B cell (primary cell): ENCODE measurements at places on chromosomes 1 and 21.

- H3K27ac ChIP-seq = no peak overlapping the region
- no peak for DNase-seq
These were observed 69.3 kb downstream of the SLC25A24 start for GRCh38 chr1:108130794-108131193.

DNA sequence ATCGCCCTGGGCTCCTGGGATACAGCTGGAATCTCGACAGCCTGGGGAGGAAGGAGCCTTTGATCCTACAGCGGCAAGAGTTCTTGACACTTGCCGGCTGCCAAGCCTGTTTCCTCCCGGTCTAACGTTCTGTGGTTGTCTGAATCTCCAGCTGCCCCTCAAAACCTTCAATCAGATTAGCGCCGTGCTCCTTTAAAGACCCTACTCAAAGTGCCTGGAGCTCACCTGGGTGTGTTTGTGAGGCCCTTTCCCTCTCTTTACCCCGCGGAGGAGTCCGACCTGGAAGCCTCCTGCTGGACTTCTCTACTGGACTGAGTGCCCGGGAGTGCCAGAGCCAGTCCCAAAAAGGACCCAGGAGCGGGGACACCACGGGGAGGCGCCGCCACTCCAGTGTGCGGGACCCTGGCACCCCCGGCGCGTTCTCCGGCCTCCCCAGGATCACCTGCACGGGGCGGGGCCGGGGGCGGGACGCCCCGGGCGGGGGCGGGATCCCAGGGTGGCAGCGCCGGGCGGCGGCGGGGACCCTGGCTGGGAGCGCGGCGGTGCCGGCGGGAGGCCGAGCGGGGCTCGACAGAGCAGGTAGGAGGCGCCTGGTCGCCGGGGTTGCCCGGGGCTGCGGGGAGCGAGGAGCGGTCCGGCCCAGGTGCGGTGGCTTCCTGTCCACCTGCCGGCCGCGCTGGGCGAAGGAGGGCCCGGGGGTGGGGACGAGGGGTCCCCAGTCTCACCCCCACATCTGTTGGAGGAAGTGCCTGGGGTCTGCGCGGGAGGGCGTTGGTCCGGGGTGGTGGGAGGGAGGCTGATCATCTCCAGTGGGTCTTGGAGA is at the start of gene NCMAP:
Gene NCMAP, plus strand, starts transcription at position 497 of the 823 bp plus-strand sequence. CDS start 39,344 bp downstream, outside the sequence.
- H3K4me1 ChIP-seq = peaks cover 18% of the 10 kb centered on the region
- H3K4me3 ChIP-seq = no peak within 1 kb of the TSS
- no peaks in the 10 kb centered on the region for H3K27me3 ChIP-seq
- DNase-seq = peak; percentile 48

GRCh38 chr1:33715195-33715811 is 148.6 kb upstream of the HMGB4 start:
- no peak overlapping the region for H3K4me3 ChIP-seq
- DNase-seq = no peak
- no peaks in the 10 kb centered on the region for H3K36me3 ChIP-seq

GRCh38 chr1:82226186-82226505 is 425.4 kb downstream of the ADGRL2 start:
- no peaks in the 10 kb centered on the region for H3K4me1 ChIP-seq
- H3K27ac ChIP-seq = no peak overlapping the region
- no peaks in the 10 kb centered on the region for H3K27me3 ChIP-seq

- no peak overlapping the region for H3K4me3 ChIP-seq
- H3K36me3 ChIP-seq = no peaks in the 10 kb centered on the region
- peaks cover 6% of the 10 kb centered on the region for H3K27me3 ChIP-seq
- H3K4me1 ChIP-seq = no peaks in the 10 kb centered on the region
These were observed 102.3 kb downstream of the LACTBL1 start for GRCh38 chr1:22870201-22870871.

- H3K27ac ChIP-seq = no peak overlapping the region
- H3K36me3 ChIP-seq = no peaks in the 10 kb centered on the region
- no peak for DNase-seq
- H3K27me3 ChIP-seq = no peaks in the 10 kb centered on the region
These were observed 45.2 kb upstream of the RXRG start for GRCh38 chr1:165490175-165490574.

DNA sequence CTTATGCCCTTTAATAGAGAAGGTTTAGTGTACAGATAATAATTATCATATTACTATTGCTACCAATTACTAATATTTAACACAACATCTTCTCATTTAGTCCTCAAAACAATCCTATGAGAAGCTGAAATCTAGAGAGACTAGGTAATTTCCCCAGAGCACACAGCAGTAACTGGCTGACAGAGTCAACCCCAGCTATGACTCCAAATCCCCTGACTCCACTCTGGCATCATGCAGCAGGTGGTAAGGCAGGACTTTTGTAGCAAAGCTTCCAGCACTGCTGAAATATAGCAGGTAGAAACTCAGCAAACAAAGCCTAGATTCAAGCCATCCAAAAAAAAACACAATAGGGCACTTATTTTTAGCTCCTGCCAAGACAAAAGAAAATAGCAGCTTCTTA is 79.3 kb upstream of the RGS2 start:
- H3K4me3 ChIP-seq = no peak overlapping the region
- no peaks in the 10 kb centered on the region for H3K27me3 ChIP-seq
- H3K4me1 ChIP-seq = no peaks in the 10 kb centered on the region
- no peaks in the 10 kb centered on the region for H3K36me3 ChIP-seq

- H3K4me3 ChIP-seq = no peak overlapping the region
- H3K36me3 ChIP-seq = peaks cover 6% of the 10 kb centered on the region
- peaks cover 15% of the 10 kb centered on the region for H3K4me1 ChIP-seq
- no peaks in the 10 kb centered on the region for H3K27me3 ChIP-seq
- H3K27ac ChIP-seq = no peak overlapping the region
- DNase-seq = peak; percentile 42
These were observed 66.8 kb downstream of the SLC27A3 start for GRCh38 chr1:153842006-153842471.

- H3K36me3 ChIP-seq = no peaks in the 10 kb centered on the region
- no peaks in the 10 kb centered on the region for H3K4me1 ChIP-seq
- peaks cover 2% of the 10 kb centered on the region for H3K27me3 ChIP-seq
- DNase-seq = no peak
- H3K4me3 ChIP-seq = no peak overlapping the region
These were observed 343.4 kb downstream of the PLPP3 start for GRCh38 chr1:56235909-56236510.

GRCh38 chr1:46474570-46474969 is 15.1 kb upstream of the DMBX1 start:
- no peaks in the 10 kb centered on the region for H3K27me3 ChIP-seq
- no peaks in the 10 kb centered on the region for H3K36me3 ChIP-seq
- peaks cover 11% of the 10 kb centered on the region for H3K4me1 ChIP-seq
- no peak for DNase-seq
- no peak overlapping the region for H3K27ac ChIP-seq

GRCh38 chr1:64000021-64000420 is 203.4 kb upstream of the UBE2U start:
- no peak overlapping the region for H3K27ac ChIP-seq
- H3K27me3 ChIP-seq = no peaks in the 10 kb centered on the region
- DNase-seq = no peak
- no peaks in the 10 kb centered on the region for H3K36me3 ChIP-seq
- no peak overlapping the region for H3K4me3 ChIP-seq

GRCh38 chr21:36478941-36479340 is 981 bp downstream of the CLDN14 start:
- H3K4me3 ChIP-seq = no peak overlapping the region
- no peak overlapping the region for H3K27ac ChIP-seq
- no peaks in the 10 kb centered on the region for H3K4me1 ChIP-seq
- no peaks in the 10 kb centered on the region for H3K27me3 ChIP-seq
- no peaks in the 10 kb centered on the region for H3K36me3 ChIP-seq
- no peak for DNase-seq

DNA sequence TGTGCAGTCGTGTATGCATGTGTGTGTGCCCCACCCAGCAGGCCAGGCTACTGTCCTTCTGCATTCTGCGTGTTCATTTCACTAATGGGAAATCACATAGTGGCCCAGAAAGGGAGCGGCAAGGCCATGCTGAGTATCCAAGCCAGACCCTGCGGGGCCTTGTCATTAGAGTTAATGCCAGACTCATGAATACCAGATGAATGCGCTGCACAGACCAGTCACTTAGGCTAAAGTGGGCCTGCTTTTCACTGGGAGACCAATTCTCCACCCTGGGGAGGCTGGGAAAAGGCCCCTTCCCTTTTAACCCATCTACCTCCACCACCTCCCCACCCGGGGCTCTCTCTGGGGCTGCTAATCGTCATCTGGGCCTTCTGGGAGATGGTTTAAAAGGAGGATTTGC is 17.0 kb upstream of the GRIK3 start:
- DNase-seq = no peak
- no peaks in the 10 kb centered on the region for H3K36me3 ChIP-seq
- H3K27me3 ChIP-seq = peaks cover 3% of the 10 kb centered on the region

DNA sequence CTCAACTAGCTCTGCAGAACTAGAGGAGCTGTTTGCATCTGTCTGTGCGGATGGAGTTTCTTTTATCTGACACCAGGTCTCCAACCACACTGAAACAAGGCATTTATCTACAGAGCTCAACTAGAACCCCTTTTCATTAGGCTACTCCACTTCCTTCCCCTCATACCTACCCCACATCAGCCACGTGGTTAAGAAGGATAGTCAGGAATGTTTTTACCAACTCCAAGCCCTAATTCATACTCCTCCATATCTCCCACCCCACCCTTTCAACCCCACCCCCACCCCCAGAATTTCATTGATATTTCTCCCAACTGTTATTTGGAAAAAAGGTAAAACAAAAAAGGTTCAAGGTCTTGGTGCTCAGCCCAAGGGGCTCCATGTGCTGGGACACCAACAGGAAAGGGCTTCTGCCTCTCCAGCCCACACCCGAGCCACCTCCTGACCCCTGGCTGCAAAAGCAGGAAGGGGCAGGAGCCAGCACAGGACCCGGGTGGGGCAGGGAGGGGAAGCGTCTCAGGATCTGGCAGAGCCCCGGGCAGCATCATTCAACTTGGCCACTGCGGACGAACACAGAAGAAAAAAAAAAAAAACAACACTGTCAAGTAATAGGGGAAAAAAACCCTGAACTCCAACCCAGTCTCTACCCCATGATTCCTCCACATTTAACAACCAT is 7.0 kb downstream of the ENSA start:
- peaks cover 7% of the 10 kb centered on the region for H3K36me3 ChIP-seq
- peaks cover 31% of the 10 kb centered on the region for H3K4me1 ChIP-seq
- H3K27me3 ChIP-seq = no peaks in the 10 kb centered on the region
- peak overlapping the region; percentile 31 for H3K27ac ChIP-seq
- no peak overlapping the region for H3K4me3 ChIP-seq
- DNase-seq = no peak

DNA sequence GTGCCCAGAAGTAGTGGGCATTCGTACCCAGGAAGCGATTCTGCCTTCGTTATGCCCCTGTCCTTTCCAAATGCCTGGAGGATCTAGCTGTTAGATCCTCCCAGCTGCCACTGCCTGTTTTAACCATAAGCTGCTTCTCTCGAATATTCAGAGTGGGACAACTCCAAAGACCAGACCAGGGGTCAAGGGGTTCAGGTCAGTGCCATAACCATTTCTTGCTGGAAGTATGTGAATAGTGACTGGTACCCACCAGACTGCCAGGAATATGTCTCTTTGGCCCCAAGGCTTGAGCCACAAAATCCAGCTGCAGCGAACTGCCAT is 914 bp upstream of the MTF1 start:
- no peak for DNase-seq
- H3K27ac ChIP-seq = peak overlapping the region; percentile 71
- H3K27me3 ChIP-seq = no peaks in the 10 kb centered on the region
- peaks cover 23% of the 10 kb centered on the region for H3K36me3 ChIP-seq

- DNase-seq = peak; percentile 18
- no peak overlapping the region for H3K4me3 ChIP-seq
- H3K27ac ChIP-seq = no peak overlapping the region
- no peaks in the 10 kb centered on the region for H3K4me1 ChIP-seq
These were observed 80.7 kb upstream of the TNR start for GRCh38 chr1:175824079-175824478.

GRCh38 chr1:145720556-145720877 is 1.2 kb downstream of the CD160 start:
- no peaks in the 10 kb centered on the region for H3K36me3 ChIP-seq
- H3K4me3 ChIP-seq = no peak overlapping the region
- no peak overlapping the region for H3K27ac ChIP-seq
- peaks cover 10% of the 10 kb centered on the region for H3K4me1 ChIP-seq
- H3K27me3 ChIP-seq = peaks cover 15% of the 10 kb centered on the region

DNA sequence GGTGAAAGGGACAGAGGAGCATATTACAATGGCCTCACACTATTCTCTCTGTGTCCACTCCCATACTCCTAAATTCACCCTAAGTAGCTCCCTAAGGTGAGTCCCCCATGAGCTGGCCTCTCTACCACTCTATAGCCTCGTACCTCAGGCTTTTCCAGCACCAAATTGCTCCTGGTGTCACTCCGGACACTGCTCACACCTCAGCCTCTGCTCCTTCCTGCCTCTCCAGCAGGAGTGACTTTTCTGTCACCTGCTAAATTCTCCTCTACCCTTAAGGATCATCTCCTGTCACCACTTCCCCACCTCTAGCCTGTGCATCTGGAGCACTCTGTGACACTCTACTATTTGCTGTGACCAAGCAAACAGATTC is 65.8 kb upstream of the CAMK1G start:
- no peaks in the 10 kb centered on the region for H3K27me3 ChIP-seq
- H3K4me1 ChIP-seq = no peaks in the 10 kb centered on the region
- DNase-seq = no peak
- H3K4me3 ChIP-seq = no peak overlapping the region
- no peak overlapping the region for H3K27ac ChIP-seq
- no peaks in the 10 kb centered on the region for H3K36me3 ChIP-seq

DNA sequence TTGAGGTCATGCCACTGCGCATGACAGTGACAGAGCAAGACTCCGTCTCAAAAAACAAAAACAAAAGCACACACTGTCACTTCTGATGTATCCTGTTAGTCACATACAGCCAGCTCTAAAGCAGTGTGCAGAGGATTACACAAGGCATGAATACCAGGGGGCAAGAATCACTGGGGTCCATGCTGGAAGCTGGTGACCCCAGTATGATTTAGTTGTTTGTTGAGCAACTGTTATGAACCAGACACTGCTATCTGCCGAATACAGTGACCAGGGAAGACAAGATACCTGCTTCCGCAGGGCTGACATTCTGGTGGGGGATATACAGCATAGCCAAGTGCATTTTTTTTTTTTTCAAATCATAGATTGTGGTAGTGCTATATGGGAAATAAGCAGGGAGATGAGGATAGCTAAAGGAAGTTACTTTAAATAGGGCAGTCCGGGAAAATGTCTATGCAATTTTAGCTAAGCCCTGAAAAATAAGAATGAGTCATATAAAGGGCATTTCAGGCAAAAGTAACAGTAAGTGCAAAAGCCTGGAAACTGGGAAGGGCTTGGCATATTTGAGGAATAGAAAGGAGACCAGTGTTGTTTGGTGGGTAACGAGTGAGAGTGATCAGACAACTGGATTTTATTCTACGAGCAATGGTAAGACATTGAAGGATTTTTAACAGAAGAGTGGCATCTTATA is 69.7 kb downstream of the ADSS2 start:
- no peaks in the 10 kb centered on the region for H3K27me3 ChIP-seq
- H3K4me1 ChIP-seq = no peaks in the 10 kb centered on the region
- no peak for DNase-seq
- no peaks in the 10 kb centered on the region for H3K36me3 ChIP-seq
- no peak overlapping the region for H3K4me3 ChIP-seq

- no peaks in the 10 kb centered on the region for H3K27me3 ChIP-seq
- no peak overlapping the region for H3K27ac ChIP-seq
- no peaks in the 10 kb centered on the region for H3K36me3 ChIP-seq
- no peaks in the 10 kb centered on the region for H3K4me1 ChIP-seq
These were observed 1280.1 kb downstream of the KCNT2 start for GRCh38 chr1:195328102-195328501.

GRCh38 chr1:229243638-229244037 is 27.3 kb upstream of the RAB4A start:
- no peak overlapping the region for H3K4me3 ChIP-seq
- no peaks in the 10 kb centered on the region for H3K27me3 ChIP-seq
- H3K4me1 ChIP-seq = no peaks in the 10 kb centered on the region
